Daoy (cell line): ENCODE measurements at places on chromosomes 12 and 14.

DNA sequence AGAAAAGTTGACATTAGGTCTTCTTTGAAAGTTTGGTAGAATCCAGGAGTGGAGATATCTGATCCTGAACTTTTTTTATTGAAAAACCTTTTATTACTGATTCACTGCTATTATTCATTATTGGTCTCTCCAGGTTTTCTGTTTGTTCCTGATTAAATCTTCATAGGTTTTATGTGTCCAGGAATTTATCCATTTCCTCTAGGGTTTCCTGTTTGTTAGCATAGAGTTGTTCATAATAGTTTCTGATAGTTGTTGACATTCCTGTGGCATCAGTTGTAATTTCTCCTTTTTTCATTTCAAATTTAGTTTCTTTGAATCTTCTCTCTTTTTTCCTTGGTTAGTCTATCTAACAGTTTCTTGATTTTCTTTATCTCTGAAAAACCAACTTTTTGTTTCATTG, 370.3 kb downstream of the SLC6A15 start:
- DNase-seq, result no peak

- DNase-seq, result no peak
Measured at GRCh38 chr12:113987261-113988063, 21.3 kb upstream of the RBM19 start.

DNA sequence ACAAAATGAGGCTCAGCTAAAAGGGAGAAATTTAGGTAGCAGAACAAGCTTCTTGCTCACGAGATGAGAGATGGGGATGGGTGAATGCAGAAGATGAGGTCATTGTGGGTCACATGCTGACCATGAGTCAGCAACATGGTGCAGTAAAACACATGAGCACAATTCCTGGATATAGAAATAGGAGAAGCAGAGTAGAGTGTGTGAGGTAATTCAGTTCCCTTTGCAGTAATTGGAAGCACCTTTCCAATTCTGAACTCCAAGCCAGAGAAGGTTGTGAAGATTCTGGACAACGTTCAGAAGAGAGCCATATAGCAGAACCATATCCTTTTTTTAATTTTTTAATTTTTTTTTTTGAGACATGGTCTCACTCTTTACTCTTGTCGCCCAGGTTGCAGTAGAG, 62.0 kb upstream of the LMNTD1 start:
- DNase-seq, result peak; percentile 73

DNA sequence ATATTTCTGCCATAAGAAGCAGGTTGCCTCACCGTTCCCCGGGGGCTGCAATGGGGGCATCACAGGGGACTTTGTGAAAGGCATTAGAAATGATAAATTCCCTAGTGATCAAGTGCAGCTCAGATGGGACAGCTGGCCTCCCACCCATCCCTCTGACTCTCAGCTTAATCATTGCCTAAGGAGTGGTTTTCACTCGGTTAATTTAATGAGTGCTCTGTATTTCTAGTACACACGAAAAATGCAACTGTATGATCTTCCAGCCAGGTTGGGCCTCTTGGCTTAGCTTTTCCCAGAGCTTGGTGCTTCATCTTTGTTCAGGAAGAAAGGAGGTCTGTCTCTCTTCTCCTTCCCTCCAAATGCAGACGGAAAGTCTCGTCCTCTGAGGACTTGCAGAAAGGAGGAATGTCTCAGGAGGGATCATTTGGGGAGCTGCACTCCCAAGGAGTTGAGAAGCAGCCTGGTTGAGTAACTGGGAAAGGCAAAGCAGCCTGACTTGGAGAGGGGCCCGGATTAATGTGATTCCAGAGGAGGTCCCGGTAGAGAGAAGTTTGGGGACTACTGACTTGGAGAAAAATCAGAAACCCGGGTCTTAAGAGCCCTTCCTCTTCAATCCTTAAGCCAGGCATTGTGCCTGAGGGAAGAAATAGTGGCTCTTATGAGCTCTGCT, 7.2 kb downstream of the CD9 start:
- no peak for DNase-seq

DNA sequence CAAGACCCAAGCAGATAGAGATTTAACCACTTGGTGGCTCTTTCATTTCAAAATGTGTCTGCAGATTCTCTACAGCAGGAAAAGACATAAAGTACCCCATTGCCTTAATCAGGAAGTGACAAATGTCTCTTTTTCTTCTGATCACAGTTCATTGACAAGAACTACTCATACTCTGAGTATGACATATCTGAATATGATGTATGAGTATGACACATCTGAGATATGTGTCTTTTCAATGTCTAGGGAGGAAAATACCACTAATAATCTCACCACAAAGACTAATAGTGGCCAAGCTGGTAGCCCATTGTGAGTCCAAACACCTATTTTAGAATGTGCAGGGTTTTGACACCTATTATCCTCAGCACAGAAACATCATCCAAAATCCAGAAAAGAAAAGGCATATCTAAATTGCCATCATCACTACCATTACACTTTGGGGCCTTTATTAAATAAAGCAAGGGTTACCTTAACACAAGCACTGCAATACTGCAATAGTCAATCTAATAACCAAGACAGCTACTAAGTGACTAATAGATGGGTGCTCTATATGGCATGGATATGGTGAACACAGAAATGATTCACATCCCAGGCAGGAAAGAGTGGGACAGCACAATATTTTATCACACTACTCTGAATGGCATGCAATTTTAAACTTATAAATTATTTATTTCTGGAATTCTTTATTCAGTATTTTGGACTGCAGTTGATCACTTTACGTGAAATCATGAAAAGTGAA, 243.7 kb upstream of the FAR2 start:
- DNase-seq, result no peak

DNA sequence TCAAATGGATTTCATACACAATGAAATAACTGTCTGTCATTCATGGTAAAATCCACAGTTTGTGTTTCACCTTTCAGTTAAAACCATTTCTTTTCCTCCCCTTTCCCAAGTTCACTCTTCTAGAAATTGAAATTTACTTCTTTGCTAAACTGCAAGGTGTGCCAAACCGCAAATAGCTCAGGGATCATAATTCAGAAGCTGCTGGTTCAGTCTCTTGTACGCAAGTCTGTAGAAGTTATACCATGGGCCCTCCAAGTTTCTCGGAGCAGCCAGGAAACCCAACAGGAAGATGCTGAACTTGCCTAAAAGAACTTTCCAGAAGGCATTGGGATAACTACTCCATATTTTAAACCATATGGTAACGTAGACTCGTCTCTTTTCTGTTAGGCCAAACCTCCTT, 268.9 kb downstream of the FLRT2 start:
- no peak for DNase-seq

- DNase-seq, result no peak
Measured at GRCh38 chr12:42892702-42893551, 303.4 kb upstream of the PRICKLE1 start.

DNA sequence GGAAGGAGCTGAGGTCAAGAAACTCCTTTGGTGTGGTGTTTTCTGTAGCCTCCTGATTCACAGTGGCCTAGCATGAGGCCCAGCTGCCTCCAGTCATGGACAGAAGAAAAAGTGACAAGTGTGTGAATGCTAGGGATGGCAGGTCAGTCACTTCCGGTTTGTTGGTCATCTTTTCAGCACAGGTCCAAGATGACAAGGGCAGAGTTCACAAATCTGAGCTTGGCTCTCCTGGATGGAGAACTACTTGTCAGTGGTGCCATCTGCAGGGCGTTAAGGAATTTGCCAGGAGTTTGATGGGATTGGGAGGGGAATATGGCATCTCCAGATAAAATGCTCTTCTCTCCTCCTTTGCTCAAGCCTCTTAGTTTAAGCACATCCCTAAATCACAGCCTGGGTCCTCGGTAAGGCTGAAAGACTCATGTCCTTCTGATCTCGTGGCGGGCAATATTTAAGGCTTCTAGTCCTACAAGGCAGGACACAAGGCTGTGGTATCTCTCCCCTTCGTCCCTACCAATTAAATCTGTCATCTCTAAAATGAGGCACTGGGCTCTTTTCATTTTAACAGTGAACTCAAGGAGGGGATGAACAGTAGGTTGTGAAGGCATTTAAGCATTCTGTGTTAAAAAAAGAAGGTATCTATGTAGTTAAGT, 10.0 kb downstream of the TUBA1B start:
- DNase-seq, result peak; percentile 73

DNA sequence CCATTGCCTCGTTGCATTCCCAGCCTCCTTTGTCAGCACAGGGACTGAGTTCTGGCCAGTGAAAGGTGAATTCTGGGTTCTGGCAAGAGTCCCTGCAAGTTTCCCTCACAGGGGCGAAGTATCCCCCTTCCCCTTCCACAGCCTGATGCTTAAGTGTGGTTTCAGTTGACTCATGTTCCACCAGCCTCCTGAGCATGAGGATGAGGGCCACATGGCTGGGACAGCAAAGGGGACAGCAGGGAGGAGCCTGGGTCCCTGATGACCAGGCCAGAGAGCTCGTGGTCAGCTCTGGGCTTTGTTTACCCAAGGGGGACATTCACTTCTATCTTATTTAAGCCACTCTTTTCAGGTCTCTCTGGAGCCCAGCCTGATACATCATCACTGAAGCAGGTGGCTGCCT, 36.5 kb downstream of the CACNA2D4 start:
- DNase-seq, result no peak

DNA sequence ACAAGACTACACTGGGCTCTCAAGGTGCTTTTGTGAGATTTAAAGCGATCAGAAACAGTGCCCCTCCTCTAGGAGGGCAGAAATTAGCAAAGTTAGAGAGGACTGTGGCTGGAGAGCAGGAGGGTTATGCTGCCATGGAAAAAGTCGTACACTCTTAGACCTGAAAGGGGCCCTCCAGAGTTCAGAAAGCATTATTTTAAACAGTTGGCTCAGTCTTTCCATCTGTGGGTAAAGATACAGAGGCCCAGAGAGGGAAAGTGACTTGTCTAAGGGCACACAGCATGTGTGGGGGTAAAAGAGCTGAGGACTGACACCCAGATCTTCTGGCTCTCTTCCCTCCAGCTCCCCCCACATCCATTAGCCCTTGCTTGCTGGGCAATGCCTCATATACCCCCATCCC, 47.1 kb downstream of the FOXN4 start:
- DNase-seq, result no peak

- no peak for DNase-seq
Measured at GRCh38 chr12:124734224-124734788, 129.4 kb downstream of the SCARB1 start.

- no peak for DNase-seq
Measured at GRCh38 chr14:102610968-102611811, 18.7 kb downstream of the RCOR1 start.

- DNase-seq, result no peak
Measured at GRCh38 chr12:66066929-66067523, 63.5 kb downstream of the LLPH start.
